ENCODE measurements at places on chromosomes 2 and 18.

GRCh38 chr2:8514796-8515758, 166.8 kb upstream of the ID2 start:
- H3K27me3 ChIP-seq: no peaks in the 10 kb centered on the region
- H3K4me3 ChIP-seq: no peak overlapping the region
- H3K4me1 ChIP-seq: peaks cover 6% of the 10 kb centered on the region
- DNase-seq: no peak
- no peaks in the 10 kb centered on the region for H3K36me3 ChIP-seq

DNA sequence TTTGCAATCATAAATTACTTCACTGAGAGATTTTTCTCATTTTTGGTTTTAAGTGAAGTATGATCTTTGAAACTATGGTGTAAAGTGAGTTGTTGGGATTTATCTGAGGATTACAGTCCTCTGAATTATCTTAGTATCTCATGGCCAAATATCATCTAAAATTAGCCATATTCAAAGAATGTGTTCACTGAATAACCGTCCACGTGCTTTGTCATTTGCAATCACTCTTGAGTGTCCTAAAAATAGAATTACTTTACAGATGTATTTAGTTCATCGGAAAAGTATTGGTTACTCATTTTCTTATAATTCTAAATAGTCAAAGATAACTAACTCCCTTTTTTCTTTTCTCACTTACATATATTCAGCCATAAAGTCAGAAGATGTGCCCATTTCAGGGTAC, 141.2 kb downstream of the RTN4 start:
- H3K4me3 ChIP-seq: no peak overlapping the region
- peaks cover 6% of the 10 kb centered on the region for H3K4me1 ChIP-seq
- H3K27ac ChIP-seq: no peak overlapping the region
- no peaks in the 10 kb centered on the region for H3K27me3 ChIP-seq

- no peak for DNase-seq
- H3K27ac ChIP-seq: no peak overlapping the region
- H3K36me3 ChIP-seq: no peaks in the 10 kb centered on the region
- H3K4me3 ChIP-seq: no peak overlapping the region
- H3K4me1 ChIP-seq: peaks cover 64% of the 10 kb centered on the region
Measured at GRCh38 chr2:10038716-10039115, 4.6 kb upstream of the KLF11 start.

GRCh38 chr18:6010284-6010683, 115.0 kb upstream of the TMEM200C start:
- H3K4me3 ChIP-seq: no peak overlapping the region
- H3K4me1 ChIP-seq: no peaks in the 10 kb centered on the region
- H3K27ac ChIP-seq: no peak overlapping the region
- no peak for DNase-seq
- H3K36me3 ChIP-seq: no peaks in the 10 kb centered on the region

GRCh38 chr2:4354164-4354563, 650.8 kb downstream of the DCDC2C start:
- no peak overlapping the region for H3K4me3 ChIP-seq
- H3K36me3 ChIP-seq: no peaks in the 10 kb centered on the region
- no peak for DNase-seq
- H3K27ac ChIP-seq: no peak overlapping the region
- H3K4me1 ChIP-seq: no peaks in the 10 kb centered on the region

DNA sequence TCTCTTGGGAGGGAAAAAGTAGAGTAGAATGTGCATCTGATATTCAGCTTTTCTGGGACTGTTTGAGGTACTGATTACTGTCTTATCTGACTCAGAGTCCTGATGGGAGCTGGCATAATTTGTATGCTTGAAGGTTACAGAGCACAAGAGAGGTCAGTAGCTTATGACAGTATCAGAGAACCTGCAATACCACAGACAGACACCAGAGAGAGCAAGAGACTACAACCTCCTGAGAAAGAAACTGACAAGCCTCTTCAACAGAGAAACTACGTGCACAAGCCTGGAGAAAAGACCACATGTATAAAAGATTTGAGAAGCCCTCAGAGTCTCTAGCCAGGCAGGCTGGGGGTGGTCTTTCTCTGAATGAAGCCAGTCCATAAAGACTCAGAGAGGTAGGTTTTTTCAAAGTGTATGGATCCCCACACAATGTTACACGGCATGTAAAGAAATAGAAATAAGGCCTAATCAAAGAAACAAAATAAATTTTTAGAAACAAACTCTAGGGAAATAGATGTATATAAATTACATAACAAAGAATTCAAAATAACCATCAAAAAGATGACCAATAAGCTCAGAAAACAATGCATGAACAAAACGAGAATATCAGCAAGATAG, 568.3 kb downstream of the LRRTM4 start:
- H3K27ac ChIP-seq: no peak overlapping the region
- peak; percentile 43 for DNase-seq
- no peak overlapping the region for H3K4me3 ChIP-seq
- no peaks in the 10 kb centered on the region for H3K4me1 ChIP-seq
- H3K27me3 ChIP-seq: no peaks in the 10 kb centered on the region

GRCh38 chr2:73109431-73110167, 3.1 kb downstream of the RAB11FIP5 start:
- DNase-seq: no peak
- peak overlapping the region; percentile 92 for H3K27ac ChIP-seq
- H3K4me3 ChIP-seq: no peak overlapping the region

DNA sequence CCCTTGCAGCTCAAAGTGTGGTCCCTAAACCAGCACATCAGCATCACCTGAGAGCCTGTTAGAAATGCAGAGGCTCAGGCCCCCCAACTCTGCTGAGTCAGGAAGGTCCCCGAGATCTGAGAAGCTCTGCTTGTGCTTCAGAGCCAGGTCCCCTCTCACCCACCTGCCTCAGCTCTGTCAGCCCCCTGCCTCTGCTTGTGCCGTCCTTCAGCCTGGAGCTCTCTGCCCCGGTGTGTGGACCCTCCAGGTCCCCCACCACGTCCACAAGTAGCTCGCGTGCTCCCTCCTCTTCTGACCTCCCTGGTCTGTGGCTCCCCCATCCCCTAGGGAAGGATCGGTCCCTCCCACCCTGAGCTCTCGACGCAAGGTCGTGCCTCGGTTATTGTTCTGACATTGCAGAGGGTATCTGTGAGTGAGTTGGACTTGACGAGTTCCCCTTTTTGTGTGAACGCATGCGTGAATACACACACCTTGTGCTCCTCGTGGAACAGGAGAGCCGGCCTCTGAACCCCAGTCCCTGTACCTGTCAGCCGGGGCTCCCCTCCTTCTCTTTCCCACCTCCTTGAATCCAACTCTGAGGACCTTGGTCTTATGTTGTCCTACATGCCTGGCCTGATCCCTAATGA, 75.5 kb upstream of the TAF1B start:
- peak overlapping the region; percentile 31 for H3K27ac ChIP-seq
- H3K27me3 ChIP-seq: no peaks in the 10 kb centered on the region
- H3K4me1 ChIP-seq: peaks cover 45% of the 10 kb centered on the region
- no peak for DNase-seq
- H3K36me3 ChIP-seq: no peaks in the 10 kb centered on the region

- no peaks in the 10 kb centered on the region for H3K27me3 ChIP-seq
- no peak overlapping the region for H3K27ac ChIP-seq
- H3K4me1 ChIP-seq: peaks cover 51% of the 10 kb centered on the region
- no peaks in the 10 kb centered on the region for H3K36me3 ChIP-seq
- no peak overlapping the region for H3K4me3 ChIP-seq
Measured at GRCh38 chr2:67218056-67218455, 179.1 kb upstream of the ETAA1 start.

DNA sequence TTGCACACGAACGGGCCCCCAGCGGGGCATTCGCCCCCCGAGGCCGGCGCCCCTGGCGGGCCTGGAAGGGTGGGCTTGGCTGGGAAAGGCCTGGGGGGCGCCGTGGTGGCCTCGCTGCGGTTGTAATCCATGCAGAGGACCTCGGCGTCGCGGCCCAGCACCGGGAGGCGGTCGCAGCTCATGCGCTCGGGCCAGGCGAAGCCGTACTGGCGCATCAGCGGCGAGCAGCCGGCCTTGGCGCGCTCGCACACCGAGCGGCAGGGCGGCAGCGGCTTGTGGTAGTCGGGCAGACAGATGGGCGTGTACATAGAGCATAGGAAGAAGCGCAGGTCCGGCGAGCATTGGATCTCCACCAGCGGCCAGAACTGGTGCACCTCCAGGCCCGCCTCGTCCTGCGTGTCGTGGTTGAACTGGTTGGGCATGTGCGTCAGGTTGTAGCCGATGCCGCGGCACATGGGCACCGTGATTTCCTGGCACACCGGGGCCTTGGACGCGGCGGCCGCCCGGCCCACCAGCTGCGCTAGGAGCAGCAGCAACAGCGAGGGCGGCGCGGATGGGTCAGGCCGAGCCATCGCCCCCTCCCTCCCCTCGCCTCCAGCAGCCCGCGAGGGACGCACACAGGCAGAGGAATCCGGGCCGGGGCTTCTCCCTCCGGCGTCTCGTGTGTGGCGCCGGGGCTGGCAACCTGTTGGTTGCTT, 1.4 kb downstream of the FZD5 start:
- peak; percentile 56 for DNase-seq
- peaks cover under 1% of the 10 kb centered on the region for H3K36me3 ChIP-seq
- H3K27ac ChIP-seq: peak overlapping the region; percentile 92
- H3K4me1 ChIP-seq: peaks cover 70% of the 10 kb centered on the region
- H3K27me3 ChIP-seq: no peaks in the 10 kb centered on the region

DNA sequence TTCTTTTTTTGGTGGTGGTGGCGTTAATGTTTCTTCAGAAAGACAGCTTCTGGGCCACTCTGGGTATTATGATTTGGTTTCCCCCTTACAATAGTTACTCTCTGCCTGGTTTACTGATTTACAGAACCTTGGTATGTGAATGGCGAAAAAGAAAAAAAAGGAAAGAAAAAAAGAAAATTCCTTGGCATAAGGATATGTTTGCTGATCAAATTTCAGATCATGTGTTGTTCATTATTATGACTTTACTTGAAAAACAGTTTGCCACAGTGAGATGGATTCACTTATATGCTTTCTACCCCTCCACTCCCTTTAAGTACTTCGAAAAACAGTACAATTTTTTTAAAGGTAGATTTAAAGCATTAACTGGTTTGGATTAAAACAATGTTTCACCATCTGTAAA, 21.0 kb downstream of the BCL11A start:
- H3K27ac ChIP-seq: peak overlapping the region; percentile 75
- peaks cover 86% of the 10 kb centered on the region for H3K4me1 ChIP-seq
- H3K27me3 ChIP-seq: no peaks in the 10 kb centered on the region
- no peak overlapping the region for H3K4me3 ChIP-seq

DNA sequence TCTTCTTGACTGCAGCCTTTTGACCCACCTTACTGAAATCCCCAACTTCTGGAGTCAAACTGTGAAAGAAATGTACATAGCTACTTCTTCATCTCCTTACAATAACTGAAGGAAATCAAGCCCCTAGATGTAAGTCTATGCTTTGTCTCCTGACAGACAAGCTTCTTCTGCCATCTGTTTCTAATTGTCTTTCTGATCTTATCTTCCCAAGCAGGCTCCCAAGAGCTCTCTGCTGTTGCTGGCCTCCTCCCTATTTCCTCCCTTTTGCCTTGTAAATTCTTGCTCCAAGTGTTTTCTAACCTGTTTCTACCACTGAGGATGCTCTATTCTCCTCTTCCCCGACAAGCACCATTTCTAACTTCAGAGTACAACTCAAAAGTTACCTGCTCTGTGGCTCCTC, 77.4 kb upstream of the OSR1 start:
- no peaks in the 10 kb centered on the region for H3K36me3 ChIP-seq
- no peaks in the 10 kb centered on the region for H3K27me3 ChIP-seq

Measured in body of pancreas (tissue), 4 donors.